ENCODE measurements at places on chromosomes 12 and 14. TPM values are rescaled to one million over a fixed set of nuclear protein-coding genes. Genes with fewer than 3 reads are reported as not detected.

DNA sequence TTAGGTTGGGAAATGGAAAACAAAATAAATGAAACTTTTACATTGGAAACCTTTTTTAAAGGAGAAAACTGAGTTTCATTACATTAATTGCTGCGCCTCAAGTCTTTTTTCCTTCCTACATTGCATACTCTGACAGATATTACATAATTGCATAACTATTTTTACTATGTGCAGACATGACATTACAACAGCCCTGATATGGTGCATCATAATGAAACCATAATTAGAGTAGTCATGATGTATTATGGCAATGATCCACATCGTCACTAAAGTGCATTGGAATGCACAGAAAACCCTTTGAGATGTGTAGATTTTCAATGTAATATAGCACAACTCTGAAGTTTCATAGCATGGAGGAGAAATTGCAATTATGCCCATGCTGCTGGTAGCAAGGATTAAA, 217.8 kb upstream of the NPAS3 start:
- no peak overlapping the region for H3K27ac ChIP-seq
- peaks cover 16% of the 10 kb centered on the region for H3K4me1 ChIP-seq
- DNase-seq, result no peak
- no peaks in the 10 kb centered on the region for H3K36me3 ChIP-seq
- H3K27me3 ChIP-seq, result peaks cover 2% of the 10 kb centered on the region
- no peak overlapping the region for H3K4me3 ChIP-seq

DNA sequence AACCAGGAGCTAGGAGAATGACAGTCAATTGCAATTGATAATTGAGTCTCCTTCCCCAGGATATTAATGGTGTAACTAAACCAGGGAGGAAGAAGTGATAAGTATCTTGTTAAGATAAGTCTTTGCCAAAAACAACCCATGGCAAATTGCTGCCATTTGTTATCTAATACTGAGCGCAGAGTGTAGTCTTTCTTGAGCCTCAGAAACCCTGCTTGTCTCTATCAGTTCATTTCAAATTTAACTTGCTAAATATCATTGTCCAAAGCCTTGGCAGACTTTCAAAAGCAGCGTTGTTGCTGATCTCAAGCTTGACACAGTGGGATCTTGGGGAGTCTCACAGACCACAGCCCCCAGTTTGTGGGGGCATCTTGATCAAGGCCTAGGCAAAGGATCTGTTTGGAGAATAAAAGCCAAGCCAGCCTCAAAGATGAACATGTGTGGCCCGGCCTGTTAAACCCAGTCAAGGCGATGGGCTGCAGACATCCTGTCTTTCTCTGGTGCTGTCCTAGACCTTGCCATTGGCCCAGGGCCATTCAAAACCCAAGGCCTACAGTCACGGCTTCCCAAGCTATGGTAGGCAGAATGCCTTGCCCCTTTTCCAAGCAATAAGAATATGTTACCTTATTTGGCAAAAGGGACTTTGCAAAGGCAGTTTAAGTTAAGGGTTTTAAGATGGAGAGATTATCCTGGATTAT, 164.2 kb downstream of the CHST11 start:
- no peak overlapping the region for H3K27ac ChIP-seq
- peaks cover under 1% of the 10 kb centered on the region for H3K4me1 ChIP-seq
- H3K27me3 ChIP-seq, result no peaks in the 10 kb centered on the region
- H3K36me3 ChIP-seq, result no peaks in the 10 kb centered on the region
- no peak overlapping the region for H3K4me3 ChIP-seq

DNA sequence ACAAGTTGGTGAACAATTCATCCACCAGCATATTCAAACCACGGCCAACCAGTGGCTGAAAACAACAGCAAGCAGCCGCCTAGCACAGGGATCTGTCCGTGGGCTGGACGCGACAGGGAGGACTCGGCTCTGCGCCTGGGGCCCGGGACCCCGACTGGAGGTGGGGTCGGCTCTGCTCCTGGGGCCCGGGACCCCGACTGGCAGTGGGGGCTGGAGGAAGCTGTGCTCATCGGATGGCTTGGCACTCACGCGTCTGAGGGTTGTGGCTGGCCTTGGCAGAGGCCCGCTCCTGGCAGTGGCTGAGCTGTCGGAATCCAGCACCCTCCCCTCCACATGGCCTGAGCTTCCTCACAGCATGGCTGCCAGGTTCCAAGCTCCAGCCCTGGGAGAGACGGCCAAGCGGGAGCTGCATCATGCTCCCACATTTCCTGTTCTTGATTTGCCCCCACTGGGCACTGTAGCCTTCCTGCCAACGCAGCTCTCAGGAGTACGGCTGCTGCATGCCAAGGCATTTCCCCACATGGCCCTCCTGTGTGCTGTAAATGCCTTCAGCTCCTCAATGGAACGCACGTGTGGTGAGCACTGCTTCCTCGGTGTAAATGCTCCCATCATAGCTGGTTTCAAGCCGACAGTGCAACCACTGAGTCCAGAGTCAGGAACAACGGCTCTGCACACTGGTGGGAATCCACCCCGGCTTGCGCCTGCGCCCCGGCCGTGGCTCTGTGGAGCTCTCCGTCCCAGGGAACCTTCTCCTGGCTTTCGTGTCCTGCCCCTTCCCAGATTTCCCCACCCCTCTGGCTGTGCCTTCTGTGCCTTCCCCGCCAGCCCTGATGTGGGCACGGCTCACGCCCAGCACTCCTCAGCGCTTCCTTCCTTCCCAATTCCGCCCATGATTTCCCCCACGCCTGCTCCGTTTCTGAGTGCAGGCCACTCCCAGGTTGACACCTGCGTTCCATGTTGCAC, 7.3 kb upstream of the GALNT9 start:
- H3K27me3 ChIP-seq, result peaks cover 14% of the 10 kb centered on the region
- H3K36me3 ChIP-seq, result no peaks in the 10 kb centered on the region
- DNase-seq, result no peak
- H3K4me1 ChIP-seq, result no peaks in the 10 kb centered on the region

GRCh38 chr12:24760606-24761378, 188.1 kb downstream of the BCAT1 start:
- H3K27ac ChIP-seq, result no peak overlapping the region
- no peaks in the 10 kb centered on the region for H3K36me3 ChIP-seq
- no peak for DNase-seq
- H3K27me3 ChIP-seq, result no peaks in the 10 kb centered on the region
- peaks cover 14% of the 10 kb centered on the region for H3K4me1 ChIP-seq
- no peak overlapping the region for H3K4me3 ChIP-seq

The RERG gene
- total RNA-seq, result 83.8 TPM

The GDF11 gene
- total RNA-seq, result 11.6 TPM
